Renal pelvis (tissue), 12 donors: ENCODE measurements at places on chromosomes 12 and 14.
A peak's percentile ranks its signal among the peaks of the same experiment; 100 is the strongest.

GRCh38 chr14:65731933-65732506, 319.5 kb downstream of the FUT8 start:
- DNase-seq = no peak

DNA sequence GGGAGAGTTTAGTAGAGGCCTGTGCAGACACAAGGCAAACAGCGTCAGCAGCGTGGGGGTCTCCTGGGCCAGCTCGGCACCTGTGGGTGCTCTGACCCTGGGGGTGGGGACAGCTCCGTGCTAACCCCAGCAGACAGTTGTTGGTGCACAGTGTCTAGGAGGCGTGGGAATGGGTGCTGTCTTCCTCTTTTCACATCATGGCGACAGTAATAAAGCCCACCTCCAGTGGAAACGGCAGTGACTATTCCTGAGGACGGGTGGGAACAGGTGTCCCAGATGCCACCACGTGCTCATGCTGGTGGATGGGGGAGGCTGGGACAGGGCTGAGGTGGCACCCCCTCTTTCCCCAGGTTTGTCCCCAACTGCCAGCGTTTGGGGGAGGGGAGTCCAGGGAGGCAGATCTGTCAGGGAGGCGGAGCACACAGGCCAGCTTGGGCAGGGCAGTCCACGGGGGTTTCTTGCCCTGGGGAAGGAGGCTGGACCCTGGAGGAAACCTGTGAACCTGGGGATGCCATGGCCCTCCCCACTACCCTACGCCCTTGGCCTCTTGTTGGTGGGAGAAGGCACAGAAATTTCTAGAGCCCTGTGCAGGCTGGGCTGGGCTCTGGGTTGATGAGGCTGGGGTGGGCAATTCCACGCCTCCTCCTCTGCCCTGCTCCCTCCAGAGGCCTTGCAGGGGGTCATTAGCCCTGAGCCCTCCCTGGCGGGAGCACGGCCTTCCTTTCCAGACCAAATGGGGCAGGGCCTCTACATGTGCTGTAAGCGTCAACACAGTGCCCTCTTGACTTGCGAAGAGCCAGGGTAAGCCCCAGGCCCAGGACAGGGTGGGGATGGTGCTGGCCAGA, 3.8 kb downstream of the ZBTB42 start:
- DNase-seq = no peak

- DNase-seq = no peak
Observed at GRCh38 chr14:32428875-32429274, 99.8 kb downstream of the AKAP6 start.

DNA sequence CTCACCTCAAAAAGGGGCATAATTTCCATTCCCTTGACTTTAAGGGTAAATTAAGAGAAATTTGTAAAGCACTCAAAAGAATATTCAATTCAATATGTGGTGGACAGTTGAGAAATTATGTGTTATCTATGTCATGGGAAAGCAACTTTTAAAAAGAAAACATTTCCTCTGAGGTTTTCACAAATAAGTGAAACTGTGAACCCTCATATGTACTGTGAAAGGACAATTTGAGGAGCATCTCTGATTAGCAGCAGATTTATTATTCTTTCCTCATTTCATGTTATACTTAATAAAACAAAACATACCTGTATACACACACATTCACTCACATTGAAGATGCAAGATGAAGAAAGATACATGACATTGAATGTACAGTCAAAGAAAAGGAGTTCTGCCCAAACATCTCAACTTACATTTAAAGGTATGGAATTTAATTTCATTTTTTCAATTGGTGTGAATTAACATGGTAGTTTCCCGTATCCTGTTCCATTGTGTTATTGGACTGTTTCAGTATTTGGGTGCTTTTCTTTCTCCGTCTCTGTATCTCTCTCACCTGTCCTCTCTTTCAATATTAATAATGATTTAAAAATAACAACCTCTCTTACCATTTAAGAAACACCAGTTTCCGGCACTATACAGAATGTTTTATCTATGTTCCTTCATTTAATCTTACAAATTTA, at the start of gene KLRF1:
Gene KLRF1 (plus strand): TSS at position 273 of the 680 bp plus-strand sequence. CDS start 64 bp downstream, at position 337.
- no peak for DNase-seq

GRCh38 chr12:123076604-123077297, 74.1 kb downstream of the PITPNM2 start:
- DNase-seq = no peak

- no peak for DNase-seq
Observed at GRCh38 chr12:104471336-104471735, 14.6 kb downstream of the CHST11 start.

DNA sequence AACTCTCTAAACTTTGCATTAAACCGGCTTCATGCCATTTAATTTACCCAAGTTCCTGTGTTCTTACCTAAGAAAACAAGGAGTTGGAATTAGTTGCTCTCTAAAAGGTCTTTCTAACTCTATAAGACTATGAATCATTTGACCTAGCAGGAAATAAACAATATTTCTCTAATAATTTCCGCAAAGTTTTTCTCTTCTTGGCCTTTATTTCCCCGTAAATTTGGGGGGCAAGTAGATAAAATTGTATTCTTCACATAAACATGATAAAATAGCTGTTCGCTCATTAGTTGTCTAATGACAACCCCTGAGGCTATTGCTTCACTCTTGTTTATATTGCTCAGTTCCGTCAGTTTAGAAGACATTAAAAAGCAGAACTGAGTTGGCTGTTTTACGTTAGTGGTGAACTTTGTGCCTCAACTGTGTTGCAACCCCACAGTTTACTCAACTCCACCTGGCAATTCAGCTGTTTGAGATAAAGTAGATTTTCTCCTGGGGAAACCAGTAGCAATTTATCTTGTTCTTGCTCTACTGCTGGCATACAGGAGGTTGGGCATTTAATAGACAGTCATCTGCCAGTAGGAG, 74.7 kb downstream of the BTG1 start:
- DNase-seq = no peak

DNA sequence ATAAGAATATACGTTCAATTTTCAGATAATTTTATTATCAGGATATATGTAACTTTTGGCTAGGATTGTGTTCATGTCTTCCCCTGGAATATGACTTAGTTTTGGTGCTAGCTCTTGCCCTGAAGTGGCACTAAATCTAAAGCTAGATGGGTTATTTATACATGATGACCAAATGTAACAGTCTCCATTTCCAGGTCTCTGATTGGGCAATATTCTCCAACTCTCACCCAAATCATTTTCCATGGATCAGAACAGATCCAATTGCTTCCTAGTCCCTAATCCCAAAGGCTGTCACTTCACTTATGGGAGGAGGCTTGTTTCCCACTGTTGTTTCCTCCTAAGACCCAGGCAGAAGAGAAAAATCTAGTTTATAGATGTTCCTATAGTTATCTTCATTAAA, 274.6 kb upstream of the SLC16A7 start:
- no peak for DNase-seq

GRCh38 chr12:60349232-60349978, 753.6 kb downstream of the SLC16A7 start:
- DNase-seq = no peak

DNA sequence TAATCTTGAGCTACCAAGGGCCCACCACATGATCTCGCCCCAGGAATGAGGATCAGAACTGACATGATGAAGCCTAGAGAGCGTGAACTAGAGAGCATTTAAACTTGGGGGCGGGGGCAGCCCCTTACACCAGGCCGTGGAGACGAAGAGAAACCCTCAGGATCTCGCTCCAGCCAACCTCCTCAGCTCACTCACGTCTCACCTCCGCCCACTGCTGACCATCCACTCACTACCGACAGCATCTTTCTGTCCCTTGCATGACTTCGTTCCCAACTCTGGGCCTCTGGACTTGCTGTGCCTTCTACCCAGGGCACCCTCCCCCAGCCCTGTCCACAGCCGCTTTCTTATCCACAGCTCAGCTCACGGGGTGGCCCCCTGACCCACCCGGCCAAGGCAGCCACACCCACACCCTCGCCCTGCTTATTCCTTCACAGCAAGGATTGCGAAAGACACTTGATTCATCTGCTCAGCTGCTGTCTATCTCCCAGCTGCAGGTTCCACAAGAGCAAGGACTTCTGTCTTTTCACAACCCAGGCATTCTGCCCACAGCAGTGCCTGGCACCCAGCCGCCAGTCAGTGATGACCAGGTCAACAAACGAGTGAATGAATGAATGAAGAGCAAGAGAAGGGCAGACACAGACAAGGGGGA, 6.4 kb downstream of the STX2 start:
- DNase-seq = no peak

- no peak for DNase-seq
Observed at GRCh38 chr14:93266127-93266526, 59.1 kb downstream of the UBR7 start.

GRCh38 chr12:89439941-89440340, 84.7 kb downstream of the GALNT4 start:
- DNase-seq = no peak

DNA sequence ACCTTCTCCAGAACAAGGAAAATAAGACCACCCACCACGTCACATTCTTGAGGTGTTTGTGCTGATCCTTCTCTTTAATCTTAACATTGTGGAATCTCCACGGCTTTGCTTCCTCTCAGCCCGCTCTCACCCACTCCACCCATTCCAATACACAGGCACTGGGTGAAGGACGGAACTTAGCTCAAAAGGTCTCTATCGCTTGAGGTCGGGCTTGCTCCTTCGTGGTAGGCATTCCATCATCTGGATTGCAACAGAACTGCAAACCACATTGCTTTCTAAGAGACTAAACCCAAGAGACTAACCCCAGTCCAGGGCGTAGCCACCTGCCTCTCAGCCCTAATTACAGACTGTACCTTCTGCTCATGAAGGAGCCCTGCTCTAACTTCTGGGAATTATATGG, 24.0 kb upstream of the MDM2 start:
- no peak for DNase-seq

- DNase-seq = no peak
Observed at GRCh38 chr12:58443273-58443980, 476.9 kb downstream of the LRIG3 start.

DNA sequence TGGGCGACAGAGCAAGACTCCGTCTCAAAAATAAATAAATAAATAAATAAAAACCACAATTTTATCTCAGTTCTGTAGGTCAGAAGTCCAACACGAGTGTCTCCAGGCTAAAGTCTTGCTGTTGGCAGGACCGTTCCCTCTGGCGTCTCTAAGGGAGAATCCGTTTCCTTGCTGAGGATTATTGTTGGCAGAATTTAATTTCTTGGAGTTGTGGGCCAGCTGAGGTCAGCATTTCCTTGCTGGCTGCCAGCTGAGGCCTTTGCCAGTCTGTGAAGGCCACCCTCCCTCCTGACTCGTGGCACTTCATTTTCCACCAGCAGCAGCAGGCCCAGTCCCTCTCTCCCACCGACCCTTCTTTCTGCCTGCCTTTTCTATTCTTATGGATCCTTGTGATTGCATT, 17.2 kb downstream of the PSMC1 start:
- DNase-seq = no peak

DNA sequence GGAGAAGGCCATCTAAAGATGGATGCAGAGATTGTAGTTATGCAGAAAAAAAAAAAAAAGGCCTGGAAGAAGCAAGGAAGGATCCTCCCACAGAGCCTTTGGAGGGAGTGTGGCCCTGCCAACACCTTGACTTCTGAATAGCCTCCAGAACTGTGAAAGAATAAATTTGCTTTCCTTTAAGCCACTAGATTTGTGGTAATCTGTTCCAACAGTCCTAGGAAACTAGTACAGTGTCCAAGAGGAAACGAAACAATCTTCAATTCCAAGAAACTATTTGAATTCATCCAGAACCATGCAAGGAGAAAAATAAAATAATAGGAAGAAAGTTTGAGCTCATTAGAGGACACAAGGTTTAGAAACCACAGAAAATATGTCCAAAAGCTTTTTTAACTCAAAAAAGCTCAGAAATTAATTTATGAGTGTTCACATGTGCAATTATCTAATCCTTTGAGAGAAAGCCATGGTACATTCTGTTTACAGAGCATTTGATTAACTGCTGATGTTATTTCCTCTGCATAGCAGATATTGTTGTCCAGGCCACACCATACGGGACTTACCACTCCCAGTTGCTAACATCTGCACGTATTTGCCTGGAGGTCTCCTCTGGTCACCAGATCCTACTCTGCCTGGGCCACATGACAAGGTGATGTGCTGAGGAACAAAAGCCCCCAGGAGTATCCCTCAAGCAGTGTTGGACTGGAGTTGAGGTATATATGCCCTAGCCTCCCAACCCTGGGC, 30.0 kb upstream of the STAB2 start:
- no peak for DNase-seq

GRCh38 chr12:34398706-34399630, 376.7 kb downstream of the ALG10 start:
- DNase-seq = no peak

GRCh38 chr14:21965042-21965441, 291.4 kb upstream of the OR4E1 start:
- DNase-seq = no peak

GRCh38 chr12:105393587-105393986, 63.1 kb downstream of the C12orf75 start:
- peak; percentile 22 for DNase-seq

DNA sequence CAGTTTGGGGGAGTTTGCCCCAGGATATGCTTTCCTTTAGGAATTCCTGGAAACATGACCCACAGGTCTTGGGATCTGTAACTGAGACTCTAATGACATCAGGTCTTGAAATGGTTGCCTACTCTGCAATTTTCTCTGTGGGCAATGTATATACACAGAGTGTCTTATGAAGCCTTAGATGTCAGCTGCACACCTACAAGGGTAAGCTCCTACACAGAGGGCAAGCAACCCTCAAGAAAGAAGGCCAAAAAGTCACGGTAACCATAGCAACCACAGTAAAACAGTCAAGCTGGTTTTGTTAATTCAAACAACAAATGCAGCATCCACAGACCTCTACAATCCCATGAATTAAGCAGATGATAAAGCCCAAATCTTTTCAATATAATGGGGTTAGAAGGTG, 293.0 kb downstream of the SSPN start:
- DNase-seq = no peak

DNA sequence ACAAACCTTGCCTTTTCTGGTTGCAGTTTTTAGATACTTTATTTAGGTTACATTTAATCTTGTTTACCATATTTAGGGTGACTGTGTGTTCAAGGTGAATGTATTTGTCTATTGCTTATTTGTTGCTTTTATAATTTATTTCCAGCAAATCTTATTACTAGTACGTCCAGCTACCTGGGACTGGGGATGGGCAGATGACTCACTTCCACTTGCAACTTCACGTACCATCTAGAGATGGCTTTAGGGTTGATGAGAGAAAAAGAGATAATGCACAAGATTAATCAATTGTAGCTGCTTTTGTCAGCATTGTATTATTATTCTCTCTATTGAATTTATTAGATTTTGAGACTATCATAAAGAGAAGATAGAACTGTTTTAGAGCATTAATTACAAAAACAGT, 5.1 kb downstream of the MIPOL1 start:
- no peak for DNase-seq

GRCh38 chr12:23813206-23813605, 136.3 kb downstream of the SOX5 start:
- DNase-seq = no peak

DNA sequence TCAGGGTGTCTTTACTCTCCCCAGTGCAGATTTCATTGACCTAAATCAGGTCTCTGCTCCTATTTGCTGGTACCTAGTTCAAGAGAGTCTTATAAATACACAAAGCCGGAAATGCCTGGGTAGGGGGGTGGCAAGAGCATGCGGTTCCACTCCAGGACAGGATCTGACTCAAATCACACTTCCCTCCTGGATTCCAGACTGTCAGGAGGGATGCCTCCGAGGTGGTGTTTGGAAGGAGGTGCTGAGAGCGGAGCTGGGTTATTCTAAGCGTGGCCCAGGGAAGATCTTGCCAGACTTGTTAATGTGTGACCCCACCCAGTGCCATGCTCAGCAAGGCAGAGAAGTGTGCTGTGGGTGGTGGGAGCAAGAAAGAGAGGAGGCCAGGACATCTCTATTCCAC, 49.8 kb downstream of the B4GALNT3 start:
- no peak for DNase-seq

- no peak for DNase-seq
Observed at GRCh38 chr14:21205678-21206581, 50.1 kb upstream of the OR5AU1 start.

- no peak for DNase-seq
Observed at GRCh38 chr14:98198385-98198784, 1073.6 kb downstream of the BCL11B start.
